Stimulated activated CD8-positive, alpha-beta memory T cell treated with anti-CD3 and anti-CD28 coated beads, Interleukin-7, amount 100 ng/mL, for 4 hours (primary cell): ENCODE measurements at places on chromosomes 3 and 15.
A peak's percentile ranks its signal among the peaks of the same experiment; 100 is the strongest.

GRCh38 chr3:67090474-67090873, 92.4 kb downstream of the KBTBD8 start:
- DNase-seq: no peak

DNA sequence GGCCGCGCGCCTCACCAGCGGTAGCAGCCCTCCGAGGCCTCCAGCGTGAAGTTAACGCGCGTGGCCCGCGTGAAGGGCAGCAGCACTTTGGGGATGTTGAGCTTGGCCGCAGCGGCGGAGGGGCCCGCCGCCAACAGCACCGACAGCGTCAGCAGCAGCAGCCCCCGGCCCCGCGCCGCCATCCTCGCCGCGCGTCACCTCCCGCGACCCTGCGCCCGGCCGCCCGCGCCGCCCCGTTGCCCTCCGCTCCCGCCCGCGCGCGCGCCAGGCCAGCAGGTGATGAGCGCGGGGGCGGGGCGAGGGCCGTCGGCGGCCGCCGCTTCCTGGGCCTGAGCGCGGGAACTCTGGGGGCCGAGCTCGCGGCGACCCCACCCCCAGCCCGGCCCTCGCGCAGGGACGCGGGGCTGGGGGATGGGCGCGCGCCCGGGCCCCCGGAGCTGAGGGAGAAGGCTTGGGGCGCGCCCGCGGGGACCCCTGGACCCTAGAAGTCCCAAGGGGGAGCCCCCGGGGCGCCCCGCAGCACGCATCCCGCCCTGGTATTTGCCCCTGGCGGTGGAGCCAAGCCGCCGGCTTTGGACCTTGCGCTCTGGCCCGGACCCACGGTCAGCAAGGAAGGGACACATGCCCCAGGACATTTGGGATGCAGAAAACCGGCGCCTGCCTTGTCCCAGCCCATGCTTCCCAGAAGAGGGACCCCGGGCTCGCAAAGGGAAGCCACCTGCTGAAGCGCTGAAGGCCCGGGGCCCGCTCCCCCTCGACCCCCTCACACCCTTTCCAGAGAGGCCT, at the start of gene NUP210:
NUP210 (minus strand) TSS at position 278 of the 786 bp plus-strand sequence; CDS start at position 182, 96 bp downstream.
- peak; percentile 57 for DNase-seq

DNA sequence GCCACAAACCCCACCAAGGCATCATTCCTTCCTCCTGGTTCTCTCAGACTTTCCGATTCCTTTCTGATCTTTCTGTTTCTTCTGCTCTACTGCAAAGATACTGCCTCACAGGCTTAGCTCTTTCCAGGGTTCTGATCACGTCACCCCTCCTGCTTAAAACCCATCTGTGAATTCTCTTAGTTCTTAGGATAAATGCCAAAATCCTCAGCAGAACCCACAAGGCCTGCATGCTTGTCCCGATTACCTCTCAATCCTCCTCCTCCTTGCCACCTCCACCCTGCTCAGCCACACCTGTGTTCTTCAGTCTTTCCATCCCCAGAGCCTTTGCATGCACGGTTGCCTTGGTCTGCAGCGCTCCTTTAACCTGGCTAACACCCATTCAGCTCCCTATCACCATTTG, 84.0 kb downstream of the SRGAP3 start:
- DNase-seq: no peak

GRCh38 chr3:196989721-196990262, 21.2 kb upstream of the PIGZ start:
- no peak for DNase-seq

GRCh38 chr3:150069154-150069527, 98.4 kb upstream of the PFN2 start:
- no peak for DNase-seq

- DNase-seq: no peak
Observed at GRCh38 chr3:42052484-42053351, 38.4 kb upstream of the TRAK1 start.

DNA sequence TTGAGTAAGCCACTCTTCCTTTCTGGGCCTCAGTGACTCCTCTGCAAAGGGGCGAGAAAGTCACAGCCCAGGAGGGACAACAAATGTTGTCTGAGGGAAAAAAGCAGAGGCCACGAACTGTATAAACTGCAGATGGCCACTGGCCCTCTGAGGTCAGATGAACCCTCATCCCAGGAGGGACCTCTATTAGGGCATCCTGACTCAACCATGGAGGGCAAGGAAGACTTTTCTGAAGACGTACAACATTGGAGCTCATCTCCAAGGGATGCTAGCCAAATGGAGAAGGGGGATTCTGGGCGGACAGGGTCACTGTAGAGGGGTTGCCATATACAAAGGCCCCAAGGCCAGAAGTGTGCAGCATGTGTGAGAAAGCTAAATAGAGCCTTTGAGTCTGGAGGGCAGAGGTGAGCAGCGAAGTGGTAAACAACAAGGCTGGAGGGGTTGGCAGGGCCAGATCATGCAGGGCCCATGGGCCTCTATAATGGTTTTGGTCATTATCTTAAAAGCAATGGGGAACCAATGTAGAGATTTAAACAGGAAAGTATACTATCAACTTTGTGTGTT, 16.7 kb downstream of the GRAMD2A start:
- DNase-seq: no peak

DNA sequence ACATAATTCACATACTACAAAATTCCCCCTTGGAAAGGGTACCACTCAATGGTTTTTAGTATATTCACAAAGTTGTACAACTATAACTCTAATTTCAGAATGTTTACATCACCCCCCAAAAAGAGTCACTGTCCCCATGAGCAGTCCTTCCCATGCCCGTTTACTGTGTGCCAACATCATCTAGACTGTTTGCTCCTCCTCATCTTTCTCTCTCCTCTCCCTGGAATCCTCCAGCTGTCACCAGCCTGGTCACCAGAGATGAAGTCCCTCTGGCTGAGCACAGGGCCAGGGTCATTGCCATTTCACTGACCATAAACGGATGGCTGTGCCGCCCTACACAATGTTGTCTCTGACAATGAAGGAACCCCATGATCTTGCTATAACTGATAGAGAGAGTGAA, 45.2 kb downstream of the C2CD4B start:
- no peak for DNase-seq

- no peak for DNase-seq
Observed at GRCh38 chr3:49611291-49611690, 57.0 kb downstream of the BSN start.

DNA sequence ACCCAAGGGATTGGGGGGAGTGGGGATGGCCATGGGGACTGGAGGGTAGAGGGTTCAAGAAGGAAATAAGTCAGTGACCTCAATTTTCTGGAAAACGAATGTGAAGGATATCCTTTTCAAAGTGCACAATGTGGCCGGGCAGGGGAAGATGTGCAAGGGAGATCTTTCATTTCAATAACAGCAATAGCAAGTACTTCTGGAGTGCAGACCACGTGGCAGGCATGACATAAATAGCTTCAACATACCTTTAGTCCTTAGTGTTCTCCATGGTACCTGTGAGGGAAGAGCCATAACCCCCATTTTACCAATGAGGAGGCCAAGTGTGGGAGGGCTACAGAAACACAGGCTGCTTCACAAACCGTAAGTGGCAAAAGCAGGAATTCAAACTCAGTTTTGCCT, 138.7 kb downstream of the FOXP1 start:
- DNase-seq: no peak

GRCh38 chr3:82773207-82773606, 1011.8 kb upstream of the GBE1 start:
- no peak for DNase-seq

DNA sequence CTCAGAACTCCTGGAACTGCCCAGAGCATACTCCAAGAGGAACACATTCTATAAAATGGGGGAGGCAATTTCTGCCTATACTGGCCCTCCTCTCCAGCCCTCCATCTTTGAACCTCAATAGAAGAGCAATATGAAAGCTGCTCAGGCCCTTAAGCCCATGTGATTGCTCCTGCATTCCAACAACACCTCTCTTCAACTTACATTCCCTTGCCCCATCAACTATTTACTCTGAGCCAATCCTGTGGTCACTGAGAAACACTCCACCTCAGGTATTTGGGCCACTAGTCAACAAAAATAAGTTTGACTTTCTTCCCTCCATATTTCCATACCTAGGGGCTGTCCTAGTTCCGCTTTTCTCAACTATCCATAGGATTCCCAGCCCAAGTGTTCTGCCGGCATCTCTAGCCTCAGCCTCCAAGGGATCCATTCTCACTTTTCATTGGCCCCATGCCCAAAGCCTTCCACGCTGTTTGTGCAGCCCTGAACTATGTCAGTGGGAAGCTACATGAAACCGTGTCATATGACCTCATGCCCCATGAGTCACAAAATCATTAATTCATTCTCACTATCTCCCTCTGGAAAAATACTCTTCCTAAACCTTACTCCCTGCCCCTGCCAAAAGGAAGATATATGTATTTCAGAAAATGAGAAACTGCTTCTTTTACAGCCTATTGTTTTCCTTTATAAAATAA, 61.6 kb downstream of the GJD2 start:
- no peak for DNase-seq

GRCh38 chr15:40162552-40162951, 1.7 kb downstream of the BUB1B start:
- DNase-seq: no peak

GRCh38 chr3:113783463-113783862, 36.6 kb downstream of the ATP6V1A start:
- no peak for DNase-seq

DNA sequence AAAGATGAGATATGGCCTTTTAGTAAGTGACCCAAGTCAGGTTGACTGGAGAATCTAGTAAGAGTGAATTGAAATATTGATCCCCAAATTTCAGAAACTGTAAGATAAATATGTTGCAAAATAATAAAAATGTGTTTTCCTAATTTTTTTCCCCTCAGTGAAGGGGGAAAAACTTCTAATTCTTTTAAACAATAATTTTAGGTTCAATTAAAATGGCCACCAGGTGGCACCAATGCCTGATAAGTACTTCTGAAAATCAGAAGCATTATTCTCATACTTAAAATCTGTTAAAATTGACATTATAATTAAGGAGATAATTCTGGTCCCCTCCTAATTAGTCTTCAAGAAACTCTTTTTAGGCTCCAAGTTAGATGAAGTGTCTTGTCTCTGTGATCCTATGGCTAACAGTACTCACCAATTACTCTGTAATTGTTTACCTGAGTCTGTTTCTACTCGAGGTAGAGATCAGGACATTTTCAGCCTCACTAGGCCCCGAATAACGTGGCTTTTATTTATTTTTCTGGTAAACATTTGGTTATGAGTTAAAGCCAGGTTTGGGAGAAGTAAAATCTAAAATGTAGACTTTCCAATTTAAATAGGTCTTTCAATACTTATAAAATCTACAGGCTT, 52.6 kb downstream of the NMD3 start:
- no peak for DNase-seq

GRCh38 chr3:87370007-87370406, 93.6 kb upstream of the POU1F1 start:
- no peak for DNase-seq

DNA sequence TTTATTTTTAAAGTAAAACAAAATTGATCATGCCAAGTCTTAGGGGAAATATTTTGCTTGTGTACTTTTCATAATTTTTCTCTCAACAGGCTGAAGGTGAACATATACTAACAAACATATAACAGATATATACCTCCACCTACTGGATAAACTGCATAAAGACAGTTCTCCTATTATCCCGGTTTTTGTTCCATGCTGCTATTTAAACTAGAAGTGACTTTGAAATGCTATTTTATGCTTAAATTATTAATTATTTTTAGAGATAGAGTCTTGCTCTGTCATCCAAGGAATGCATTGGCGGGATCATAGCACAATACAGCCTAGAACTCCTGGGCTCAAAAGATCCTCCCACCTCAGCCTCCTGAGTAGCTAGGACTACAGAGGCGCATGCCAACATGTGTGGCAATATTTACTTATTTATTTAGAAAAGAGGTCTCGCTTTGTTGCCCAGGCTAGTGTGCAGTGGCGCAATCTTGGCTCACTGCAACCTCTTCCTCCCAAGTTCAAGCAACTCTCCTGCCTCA, 49.8 kb downstream of the ST3GAL6 start:
- DNase-seq: no peak

DNA sequence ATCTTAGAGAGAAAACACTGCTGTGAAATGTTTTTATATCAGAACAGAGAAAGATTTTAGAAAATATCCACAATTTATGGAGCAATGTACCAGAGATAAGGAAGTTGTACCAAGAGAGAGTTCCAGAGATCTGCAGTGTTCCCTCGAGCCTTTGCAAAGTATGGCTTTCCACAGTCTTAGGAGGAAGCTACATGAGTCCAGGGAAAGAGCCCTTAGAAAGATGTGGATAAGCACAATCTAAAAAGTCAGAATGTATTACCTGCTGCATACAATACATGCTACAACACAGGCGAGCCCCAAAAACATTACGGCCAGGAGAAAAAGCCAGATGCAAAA, 56.4 kb downstream of the ZNF860 start:
- DNase-seq: no peak

DNA sequence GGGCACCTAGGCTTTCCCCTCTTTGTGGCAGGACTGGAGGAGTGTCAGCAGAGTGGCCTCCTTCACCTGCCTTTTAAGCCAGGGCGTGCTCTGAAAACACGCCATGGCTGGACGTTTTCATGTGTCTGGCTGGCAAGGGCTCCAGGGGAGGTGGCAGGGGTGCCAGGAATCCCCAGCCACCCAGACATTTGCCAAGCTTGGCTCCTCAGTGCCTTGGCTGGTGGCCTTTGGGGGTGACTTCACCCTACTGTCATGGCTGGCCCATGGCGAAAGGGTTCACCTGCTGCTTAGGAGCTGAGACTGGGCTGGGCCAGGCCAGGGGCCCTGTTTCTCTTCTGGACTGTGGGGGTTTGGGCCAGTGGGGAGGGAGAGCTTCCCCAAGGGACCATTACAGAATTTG, 17.6 kb downstream of the KLF13 start:
- no peak for DNase-seq

DNA sequence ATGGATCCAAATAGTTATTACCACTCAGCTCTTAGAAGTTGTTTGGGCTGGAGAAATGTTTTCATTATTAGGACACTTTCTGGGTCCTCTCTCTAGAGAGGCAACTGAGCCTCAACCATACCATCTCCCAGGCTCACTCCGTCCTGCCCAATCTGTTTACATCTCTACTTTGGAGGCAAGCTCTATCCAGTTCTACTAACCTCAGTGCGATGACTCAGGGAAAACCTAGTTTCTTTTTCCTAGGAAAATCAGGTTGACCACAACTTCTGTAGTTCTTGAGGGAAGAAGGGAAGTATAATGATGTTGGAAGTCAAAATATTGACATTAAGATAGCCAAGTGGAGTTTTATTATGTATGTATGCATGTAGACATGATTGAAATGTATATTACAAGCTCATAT, 40.4 kb downstream of the LPP start:
- DNase-seq: no peak

- DNase-seq: no peak
Observed at GRCh38 chr15:60315878-60316277, 81.9 kb downstream of the ANXA2 start.
